ENCODE measurements at places on chromosomes 2 and 18.

GRCh38 chr2:236078297-236079255, 89.6 kb downstream of the GBX2 start:
- peak; percentile 79 for DNase-seq

DNA sequence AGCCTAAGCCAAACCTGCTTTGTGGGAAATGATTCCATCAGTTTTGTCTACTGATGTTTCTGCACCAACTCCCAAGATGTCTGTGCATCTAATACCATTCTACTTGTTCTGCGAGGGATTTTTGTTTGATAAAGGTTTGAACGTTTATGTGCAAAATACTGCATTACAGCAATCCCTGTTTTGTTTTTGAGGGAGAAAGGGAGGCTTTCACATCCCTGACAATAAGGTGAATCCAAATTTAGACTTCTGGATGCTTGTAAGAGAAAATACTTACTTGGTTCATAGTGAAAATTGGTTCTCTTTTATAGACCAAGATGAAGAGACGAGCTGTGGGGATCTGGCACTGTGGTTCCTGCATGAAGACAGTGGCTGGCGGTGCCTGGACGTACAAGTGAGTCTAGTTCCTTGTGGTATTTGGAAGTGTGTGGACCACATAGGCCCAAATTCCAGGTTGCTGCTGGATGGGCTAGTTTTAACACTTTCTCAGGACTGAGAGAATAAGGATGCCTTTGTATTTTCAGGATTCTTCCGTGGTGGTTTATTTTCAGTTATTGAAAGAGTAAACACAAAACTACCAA, 1.1 kb downstream of the RPL37A start:
- no peak for DNase-seq

DNA sequence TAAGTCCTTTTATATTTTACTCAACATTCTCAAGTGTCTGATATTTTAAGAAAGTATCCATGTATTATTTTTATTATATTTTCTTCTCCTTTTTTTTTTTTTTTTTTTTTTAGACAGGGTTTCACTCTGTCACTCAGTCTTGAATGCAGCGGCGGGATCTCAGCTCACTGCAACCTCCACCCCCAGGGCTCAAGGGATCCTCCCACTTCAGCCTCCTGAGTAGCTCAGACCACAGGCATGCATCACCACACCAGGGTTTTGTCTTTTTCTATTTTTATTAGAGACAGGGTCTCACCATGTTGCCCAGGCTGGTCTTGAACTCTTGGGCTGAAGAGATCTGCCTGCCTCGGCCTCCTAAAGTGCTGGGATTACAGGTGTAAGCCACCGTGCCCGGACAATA, 212.1 kb downstream of the TCF4 start:
- no peak for DNase-seq

DNA sequence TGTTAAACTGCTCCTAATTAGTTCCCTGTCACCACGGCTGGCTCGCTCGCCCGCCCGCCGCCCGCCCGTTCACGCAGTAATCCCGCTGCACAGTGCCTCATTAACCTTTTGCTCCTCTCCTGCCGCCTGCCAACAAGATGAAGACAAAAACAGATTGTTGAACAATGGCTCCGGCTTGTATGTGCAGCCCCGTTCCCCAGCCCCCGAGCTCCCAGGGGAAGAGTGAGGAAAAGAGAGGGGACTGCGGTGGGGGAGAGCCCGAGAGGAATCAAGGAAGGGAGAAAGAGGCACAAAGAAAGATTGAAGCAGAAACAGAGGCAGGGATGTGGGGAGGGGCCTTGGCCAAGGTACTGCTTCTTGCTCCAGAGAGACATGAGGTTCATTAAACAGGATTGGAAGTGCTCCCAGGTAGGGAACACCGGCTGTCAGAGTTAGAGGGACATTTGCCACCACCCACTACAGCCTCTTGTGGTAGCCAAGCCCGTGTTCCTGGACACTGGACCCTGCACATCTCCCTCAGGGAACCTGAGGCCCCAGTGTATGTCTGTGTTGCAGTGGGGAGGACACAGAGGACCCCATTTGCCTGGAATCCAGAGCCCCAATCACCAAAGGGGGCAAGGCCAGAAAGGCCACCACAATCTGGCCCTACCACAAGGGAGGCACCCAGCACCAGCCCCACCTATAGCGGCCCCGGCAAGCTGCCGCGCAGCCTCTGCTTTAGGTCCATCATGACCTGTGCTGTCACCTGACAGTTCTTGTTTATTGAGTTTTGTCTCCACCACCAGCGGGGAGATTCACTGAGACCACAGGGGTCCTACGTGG, 38.1 kb downstream of the EMX1 start:
- DNase-seq, result no peak

DNA sequence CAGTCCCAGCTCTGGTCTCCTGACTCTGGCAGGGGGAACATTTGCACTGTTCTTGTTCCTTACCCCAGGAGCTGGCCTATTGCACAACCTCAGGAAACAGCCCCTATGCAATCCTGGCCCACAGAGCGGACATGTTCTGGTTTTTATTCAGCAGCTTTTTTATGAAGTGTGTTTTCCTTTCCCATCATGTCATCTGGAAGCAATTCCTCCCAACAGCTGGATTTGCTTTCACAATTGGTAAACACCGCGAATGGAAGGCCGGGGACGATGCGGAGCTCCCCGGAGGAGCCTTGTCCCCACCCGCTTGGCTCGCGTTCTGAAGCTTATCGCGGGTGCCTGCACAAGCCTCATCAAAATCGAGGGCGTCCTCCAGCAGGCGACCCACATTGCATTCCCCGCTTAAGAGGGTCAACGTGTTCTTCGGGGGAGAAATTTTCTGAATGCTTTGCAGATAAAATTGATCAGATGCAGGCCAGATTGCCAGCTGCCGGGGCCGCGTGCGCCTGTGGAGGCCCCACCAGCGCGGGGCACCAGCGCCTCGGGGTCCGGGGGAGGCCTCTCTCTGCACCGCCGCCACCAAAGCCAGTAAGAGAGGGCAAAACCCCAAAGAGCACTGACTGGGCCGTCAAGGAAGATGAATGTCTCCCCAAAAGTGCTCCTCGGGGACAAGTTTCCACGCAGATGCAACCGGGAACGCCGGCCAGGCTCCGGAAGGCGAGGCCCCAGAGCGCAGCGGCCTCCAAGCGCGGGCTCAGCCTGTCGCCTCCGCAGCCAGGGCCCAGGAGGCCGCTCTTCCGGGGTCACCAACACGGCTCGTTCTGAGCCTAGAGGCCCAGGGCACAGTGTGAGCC, 60.3 kb upstream of the SP3 start:
- DNase-seq, result no peak

GRCh38 chr2:105257981-105258380, 16.4 kb downstream of the GPR45 start:
- no peak for DNase-seq

DNA sequence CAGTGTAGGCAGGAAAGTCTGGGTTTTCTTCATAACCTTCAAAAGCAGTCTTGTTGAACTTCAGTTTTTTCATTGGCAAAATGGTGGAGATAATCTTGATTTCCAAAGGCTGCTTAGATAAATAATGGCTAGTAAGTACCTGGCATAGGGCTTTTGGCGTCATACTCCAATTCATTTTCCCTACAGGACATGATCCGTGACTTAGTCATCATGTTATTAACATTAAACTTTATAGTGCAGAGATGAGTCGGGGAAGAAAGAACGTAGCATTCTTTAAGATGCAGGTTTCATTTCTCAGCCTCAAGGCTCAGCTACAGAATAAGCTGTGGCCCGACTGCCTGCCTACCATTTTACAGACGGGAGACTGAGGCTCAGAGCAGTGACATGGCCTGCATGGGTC, 64.0 kb downstream of the RALBP1 start:
- DNase-seq, result peak; percentile 67

DNA sequence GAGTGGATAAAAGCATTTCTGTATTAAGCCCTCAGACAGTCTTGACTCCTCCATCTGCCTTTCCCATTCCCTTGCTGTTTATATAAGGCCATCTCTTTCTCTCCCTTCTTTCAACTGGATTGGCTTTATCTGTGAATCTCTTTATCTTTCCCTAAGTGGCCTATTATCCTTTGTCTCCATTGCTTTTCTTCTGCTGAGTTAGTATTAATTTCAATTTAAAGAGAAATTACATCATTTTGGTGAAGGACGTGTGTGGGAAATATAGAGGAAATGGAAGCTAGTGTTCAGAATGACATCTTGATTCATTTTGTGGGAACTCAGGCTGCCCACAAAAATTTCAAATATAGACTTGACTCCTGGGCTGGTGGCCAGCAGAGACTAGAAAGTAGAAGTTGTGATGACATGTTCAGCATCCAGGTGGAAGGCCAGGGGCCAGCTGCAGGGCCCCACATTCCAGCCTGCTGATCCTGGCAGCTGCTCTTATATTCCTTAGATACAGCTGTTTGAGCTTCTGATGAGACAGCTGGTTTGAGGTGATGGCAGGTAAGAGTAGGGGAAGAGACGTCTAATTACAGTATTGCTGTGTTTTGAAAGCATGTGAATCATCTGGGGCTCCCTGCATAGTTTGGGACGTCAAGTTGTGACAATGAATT, 52.3 kb downstream of the DIS3L2 start:
- peak; percentile 92 for DNase-seq

DNA sequence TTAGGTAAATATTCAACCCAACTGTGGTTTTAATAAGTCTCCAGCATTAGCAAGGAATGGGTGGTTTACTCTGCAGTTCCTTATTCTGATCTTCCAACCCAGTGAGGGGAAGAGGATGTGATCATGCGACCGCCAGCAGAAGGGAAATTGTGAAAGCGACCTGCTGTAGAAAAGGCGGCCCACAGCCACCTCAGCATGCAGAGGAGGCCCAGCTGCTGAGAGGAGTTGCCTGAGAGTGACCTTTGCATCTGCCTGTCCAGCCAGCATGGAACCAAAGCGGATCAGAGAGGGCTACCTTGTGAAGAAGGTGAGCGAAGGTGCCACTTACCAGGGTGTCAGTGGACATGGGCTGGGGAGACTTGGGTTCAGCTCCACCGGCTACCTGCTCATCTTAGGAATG, at the start of gene PLEK:
Gene PLEK (plus strand): TSS at position 196 of the 400 bp plus-strand sequence. CDS start 70 bp downstream, at position 266.
- DNase-seq, result no peak

- no peak for DNase-seq
Measured at GRCh38 chr2:16632598-16632997, 33.0 kb downstream of the CYRIA start.

- no peak for DNase-seq
Measured at GRCh38 chr2:15965564-15966019, 25.2 kb downstream of the MYCN start.

DNA sequence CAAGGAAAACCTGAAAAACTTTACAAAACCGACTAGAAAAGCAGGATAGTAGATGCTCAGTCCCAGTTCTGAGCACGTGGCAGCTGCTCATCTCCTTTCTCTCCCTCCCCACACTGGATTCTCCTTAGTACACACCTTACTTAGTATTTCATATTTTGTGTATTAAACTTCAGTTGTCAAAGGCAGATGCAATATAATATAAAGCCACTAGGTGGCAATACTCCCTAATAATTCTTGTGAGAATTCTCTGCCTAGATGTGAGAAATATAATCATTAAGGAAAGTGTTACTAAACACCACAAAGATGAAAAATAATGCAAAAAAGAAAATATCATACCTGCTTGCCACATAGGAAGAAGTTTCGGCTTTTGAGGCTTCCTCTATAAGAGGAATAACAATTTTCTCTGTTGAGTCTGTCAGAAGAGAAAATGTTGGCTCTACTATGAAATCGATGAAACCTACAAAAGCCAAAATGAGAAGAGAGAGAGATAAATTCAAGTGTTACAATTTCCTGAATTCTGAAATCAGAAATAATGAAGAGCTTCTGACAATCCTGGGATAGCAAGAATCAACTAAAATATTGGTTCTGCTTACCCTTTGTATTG, 200.6 kb downstream of the PPP1R1C start:
- DNase-seq, result peak; percentile 53

DNA sequence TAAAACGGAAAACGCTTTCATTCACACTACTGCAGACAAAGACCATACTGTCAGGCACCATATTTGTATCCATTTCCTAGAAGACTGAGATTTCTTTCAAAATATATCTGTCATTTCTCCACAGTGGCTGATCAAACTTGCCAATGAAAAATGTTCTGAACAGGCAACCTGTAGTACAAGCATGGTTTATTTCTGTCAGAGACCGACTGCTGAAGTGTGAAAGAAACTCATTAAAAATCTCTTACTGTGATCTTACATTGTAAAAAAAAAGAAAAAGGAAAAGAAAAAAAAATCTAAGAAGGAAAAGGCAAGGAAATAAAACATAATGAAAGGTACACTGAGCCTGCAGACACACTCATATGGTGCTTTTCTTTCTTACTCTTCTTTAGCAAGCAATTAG, 184.5 kb downstream of the STK39 start:
- no peak for DNase-seq

DNA sequence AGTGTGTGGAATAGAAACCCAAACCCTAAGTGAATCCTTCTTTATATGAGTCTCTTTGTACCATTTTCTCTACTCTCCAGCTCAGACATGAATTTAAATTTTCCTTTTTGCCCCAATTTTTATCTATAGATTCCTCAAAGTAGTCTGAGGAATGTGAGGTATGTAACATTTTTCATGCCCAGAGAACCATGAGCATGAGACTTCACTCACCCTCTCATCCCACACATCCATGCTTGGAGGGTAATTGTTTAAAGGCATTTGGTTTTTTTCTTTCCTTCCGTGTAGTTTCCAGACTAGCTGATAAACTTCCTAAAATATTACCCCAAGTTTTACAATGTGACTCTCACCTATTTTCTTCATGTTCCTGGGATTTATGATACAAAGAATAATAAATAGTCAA, 2056.8 kb upstream of the CELF4 start:
- DNase-seq, result no peak

GRCh38 chr2:14459786-14460325, 172.7 kb upstream of the LRATD1 start:
- DNase-seq, result no peak

GRCh38 chr2:133955169-133955568, 298.7 kb upstream of the MGAT5 start:
- DNase-seq, result no peak

- no peak for DNase-seq
Measured at GRCh38 chr2:143513081-143513480, 383.9 kb downstream of the ARHGAP15 start.

DNA sequence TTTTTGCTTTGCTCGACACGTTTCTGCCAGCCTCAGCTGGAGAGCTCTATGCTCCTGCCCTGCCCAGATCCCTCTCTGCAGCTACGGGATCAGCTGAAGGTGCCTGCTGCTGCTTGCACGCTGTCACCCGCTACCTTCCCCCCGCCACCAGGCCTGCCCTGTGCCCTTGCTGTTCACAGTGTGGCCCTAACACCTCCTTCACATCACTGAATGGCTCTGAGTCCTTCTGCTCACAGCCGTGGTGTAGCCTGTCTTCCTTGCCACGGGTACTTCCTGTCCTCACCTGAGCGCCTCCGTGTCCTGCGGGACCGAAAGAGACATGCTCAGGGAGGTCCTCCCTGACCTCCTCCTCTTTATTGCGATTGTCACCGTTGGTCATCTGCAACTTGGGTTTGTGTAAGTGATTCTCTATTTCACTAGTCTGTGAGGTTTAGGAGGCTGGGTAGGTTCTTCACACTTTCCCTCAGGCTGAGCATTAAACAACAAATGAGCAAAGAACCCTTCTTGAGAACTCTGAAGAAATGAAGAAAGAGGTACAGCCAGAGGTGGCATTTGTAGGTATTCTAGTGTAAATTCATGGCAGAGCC, 127.5 kb downstream of the NCK2 start:
- DNase-seq, result no peak

Measured in HS-5 (cell line).